ENCODE measurements at places on chromosomes 13 and 19.

- no peak for DNase-seq
Measured at GRCh38 chr13:99062593-99062992, 84.7 kb upstream of the DOCK9 start.

- peak; percentile 69 for DNase-seq
Measured at GRCh38 chr19:11261431-11261970, 823 bp downstream of the DOCK6 start.

GRCh38 chr13:21434588-21434987 lies 24.5 kb downstream of the ZDHHC20 start:
- no peak for DNase-seq

DNA sequence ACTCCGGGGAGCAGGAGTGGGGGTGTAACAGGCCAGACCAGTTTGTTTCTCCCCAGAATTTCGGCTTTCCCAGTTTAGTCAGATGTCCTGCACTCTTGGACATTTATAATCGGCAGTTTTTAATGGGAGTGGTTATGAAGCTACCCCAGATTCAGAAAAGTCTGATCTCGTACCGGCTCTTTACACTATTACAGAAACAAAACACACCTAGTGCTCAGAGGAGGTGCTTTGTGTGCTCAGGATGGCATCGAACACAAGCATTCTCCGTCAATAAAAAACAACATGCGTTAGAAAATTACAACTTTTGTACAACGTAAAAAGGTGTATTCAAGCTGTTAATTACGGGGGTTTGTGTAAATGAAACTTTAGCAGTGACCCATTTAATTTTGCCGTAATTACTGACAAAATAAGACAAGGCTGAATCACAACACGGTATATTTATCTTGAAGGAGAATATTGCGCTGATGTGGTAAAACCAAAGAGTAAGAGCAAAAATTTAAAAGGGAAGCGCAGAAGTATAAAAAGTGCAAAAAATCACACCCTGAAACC lies 6.6 kb upstream of the SOX1 start:
- DNase-seq, result no peak

GRCh38 chr13:45621950-45622349 lies 6.4 kb upstream of the ERICH6B start:
- DNase-seq, result peak; percentile 78

GRCh38 chr13:79311386-79311785 lies 94.7 kb downstream of the RBM26 start:
- no peak for DNase-seq

DNA sequence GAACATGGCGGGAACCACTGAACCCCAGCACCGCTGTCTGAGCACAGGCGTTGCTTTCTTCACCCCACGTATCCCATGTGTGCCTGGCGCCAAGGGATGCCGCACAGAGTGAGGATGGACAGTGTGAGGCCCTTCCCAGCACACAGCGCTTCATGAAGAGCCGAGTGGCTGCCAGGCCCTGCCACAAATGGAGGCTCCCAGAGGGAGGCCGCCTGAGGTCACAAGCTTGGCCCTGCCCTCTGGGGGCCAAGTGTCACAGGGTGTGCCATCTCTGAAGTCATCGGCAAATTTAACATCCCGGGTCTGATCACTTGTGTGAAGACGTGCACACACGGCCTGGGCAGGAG lies 24.4 kb downstream of the MPND start:
- DNase-seq, result no peak

DNA sequence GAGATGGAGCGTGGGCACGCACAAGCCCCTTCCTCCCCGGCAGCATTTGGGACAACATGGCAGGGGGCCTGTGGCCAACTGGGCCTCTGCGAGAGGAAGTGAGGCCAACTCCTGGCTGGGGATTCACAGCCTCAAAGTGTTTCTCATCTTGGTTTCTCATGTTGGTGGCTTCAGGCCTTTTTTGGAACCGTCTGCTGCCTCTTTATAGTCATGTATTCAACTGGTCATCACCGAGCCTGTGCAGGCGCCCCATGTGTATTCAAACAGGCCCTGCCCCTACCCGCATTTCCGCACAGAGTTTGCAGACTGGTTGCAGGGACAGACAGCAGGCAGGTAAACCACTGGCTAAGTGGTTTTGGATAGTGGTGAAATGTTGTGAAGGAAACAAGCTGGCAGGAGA lies 17.3 kb upstream of the RELB start:
- no peak for DNase-seq

DNA sequence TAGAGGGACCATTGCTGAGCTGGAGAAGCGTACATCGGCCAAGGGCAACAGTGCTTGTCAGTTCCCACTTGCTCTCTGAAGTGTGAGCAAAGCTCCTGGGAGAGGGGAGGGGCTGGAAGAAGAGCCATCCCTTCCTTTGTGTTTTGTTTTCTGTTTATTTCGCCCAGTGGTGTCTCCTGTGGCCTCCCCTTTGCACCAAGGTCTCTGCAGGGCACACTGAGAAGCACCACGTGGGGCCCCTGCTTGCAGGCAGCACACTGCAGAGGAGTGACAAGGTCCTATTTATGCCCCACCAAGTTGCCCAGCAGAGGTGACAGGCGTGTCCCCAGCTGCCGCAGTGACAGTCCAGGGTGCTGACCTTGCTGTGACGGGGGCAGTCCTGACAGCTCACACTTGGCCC lies 24.0 kb downstream of the GRIN2D start:
- DNase-seq, result no peak

GRCh38 chr13:26497968-26498511 lies 59.4 kb upstream of the WASF3 start:
- DNase-seq, result no peak

- DNase-seq, result peak; percentile 99
Measured at GRCh38 chr19:11361037-11361770, 6.0 kb downstream of the PLPPR2 start.

DNA sequence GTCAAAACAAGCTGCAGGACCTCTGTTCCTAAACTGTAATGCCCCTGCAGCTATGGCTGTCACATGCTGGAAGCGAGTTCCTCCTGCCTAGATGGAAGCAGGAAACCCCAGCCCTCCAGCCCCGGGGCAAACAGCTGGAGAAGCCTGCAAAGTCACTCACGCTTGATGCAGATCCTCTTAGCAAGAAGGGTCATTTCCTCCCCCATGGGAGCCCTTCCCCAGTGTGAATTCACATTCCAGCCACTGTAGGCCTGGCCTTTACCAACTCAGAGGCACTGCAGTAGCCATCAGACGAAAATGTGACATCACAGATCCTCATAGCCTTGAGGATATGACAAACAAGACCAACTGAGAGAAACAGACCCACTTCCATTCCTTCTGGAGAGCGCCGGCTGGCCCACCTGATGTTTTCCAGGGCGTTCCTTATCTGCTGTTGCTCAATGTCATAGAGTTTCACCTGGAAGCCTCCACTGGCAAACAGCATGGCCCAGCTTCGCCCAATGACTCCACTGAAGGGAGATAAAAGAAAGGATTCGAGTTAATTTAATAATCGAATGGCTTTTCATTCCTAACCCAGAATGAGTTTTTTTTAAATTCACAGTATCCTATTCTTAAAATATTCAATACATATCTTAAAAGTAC lies 13.5 kb downstream of the CRYL1 start:
- peak; percentile 88 for DNase-seq

GRCh38 chr13:32381539-32381938 lies 46.4 kb downstream of the N4BP2L1 start:
- DNase-seq, result peak; percentile 73

DNA sequence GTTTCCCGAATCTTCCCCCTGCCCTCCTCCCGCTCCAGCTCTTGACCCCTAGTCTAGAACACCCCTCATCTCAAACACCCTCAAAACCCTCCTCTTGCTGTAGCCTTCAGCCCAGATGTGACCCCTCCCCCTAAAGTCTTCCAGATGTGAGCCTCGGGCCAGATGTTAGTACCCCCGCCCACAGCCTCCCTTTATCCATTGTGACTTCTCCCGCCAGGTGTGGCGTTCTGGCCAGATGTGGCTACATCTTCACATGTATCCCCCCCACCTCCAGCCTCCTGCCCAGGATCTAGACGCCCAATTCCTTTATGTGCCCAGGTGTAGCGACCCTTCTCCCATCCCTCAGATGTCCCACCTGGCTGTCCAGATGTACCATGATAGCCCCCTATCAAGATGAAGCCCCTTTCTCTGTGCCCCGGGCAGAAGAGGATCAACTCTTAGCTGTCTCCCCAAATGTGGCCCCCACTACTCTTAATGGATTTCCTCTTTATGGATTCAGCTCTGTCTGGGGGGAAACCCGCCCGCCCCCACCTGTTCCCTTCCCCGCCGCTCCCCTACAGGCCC lies 517 bp upstream of the LTBP4 start:
- peak; percentile 62 for DNase-seq

- no peak for DNase-seq
Measured at GRCh38 chr19:10832939-10833296, 3.1 kb downstream of the TMED1 start.

- DNase-seq, result peak; percentile 56
Measured at GRCh38 chr19:51034704-51035103, at the start of gene KLK12. TSS of gene KLK12 (minus strand) at chr19:51035002. CDS start at chr19:51034621, 381 bp downstream.

DNA sequence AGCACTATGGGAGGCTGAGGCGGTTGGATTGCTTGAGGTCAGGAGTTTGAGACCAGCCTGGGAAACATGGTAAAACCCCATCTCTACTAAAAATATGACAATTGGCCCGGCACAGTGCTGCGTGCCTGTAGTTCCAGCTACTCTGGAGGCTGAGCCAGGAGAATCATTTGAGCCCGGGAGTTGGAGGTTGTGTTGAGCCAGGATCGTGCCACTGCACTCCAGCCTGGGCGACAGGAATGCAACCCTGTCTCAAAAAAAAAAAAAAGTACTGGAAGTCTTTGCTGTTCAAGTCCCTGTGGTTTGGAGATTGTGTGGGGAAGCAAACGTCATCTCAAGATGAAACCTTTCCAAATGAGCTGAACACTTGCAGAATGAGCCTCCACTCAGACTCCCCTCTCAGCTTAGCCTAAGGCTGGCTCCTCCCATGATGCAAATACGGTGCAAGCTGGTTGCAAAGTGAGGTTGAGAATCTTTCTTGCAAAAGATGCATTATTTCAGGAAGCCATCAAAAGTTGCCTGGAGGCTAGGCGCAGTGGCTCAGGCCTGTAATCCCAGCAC lies 46.2 kb downstream of the MYO9B start:
- no peak for DNase-seq

DNA sequence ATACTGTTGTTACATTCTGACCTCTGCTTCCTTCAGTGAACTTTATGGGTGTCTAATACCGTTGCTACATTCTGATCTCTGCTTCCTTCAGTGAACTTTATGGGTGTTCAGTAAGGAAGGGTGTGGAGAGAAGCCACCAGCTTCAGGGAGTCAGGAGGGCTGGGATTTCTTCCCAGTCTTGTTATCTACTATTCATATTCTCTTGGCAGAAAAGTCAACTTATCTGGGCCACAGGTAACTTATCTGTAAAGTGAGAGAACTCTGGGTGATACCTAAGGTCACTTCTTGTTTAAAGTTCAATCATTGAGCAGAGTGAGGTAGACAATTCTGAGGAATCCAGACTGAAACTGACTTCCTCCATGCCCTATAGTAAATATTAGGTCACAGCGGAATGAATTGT lies 71.2 kb upstream of the STK24 start:
- DNase-seq, result no peak

- peak; percentile 70 for DNase-seq
Measured at GRCh38 chr13:90414691-90415596, 932.5 kb upstream of the MIR17HG start.

DNA sequence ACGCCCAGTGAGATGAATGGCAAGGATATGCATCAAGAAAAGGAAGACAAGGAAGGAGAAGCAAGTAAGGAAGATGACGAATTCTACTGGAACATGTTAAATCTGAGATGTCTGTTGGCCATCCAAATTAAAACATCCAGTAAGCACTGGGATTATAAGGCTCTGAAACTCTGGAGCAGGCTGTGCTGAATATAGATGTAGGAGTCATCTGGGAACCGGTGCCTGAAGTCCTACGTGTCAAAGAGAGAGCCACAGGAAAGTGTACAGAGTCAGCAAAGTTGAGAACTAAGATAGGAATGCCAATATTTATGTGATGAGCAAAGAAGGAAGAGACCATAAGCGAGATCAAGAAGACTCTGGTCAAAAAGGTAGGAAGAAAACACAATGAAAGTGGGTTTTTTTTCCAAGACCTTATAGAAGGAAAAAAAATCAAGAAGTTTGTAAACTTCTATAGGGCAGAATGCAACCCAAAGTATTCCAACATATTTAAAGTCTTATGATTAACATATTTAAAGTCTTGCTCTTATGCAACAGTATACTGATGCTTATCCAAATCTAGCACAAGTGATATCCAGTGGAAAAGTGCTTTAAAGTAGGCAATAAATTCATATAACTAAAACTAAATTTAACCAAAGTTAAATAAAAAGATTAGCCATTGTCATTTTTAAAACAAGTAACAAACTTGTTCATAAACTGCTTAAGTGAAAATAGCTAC lies 51.2 kb upstream of the EEF1AKMT1 start:
- DNase-seq, result no peak

GRCh38 chr13:76711550-76712182 lies 174.5 kb downstream of the KCTD12 start:
- no peak for DNase-seq

DNA sequence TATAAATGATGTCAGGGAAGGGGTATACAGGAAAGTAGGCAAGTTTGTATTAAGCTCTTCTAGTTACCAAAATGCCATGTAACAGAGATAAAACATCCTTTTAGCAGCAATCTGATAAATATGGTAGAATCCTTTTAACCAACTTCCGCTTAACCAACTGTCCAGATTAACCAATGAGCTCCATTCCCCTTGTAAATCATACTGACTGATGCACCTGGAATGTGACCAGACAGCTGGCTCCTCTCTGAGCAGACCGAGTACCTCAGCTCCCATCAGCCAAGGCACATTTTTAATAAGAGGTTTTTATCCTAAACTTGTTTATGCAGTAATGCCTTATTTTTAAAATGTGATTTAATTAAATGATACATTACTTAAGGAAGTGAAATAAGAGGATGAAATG lies 66.4 kb downstream of the KLF12 start:
- DNase-seq, result no peak

DNA sequence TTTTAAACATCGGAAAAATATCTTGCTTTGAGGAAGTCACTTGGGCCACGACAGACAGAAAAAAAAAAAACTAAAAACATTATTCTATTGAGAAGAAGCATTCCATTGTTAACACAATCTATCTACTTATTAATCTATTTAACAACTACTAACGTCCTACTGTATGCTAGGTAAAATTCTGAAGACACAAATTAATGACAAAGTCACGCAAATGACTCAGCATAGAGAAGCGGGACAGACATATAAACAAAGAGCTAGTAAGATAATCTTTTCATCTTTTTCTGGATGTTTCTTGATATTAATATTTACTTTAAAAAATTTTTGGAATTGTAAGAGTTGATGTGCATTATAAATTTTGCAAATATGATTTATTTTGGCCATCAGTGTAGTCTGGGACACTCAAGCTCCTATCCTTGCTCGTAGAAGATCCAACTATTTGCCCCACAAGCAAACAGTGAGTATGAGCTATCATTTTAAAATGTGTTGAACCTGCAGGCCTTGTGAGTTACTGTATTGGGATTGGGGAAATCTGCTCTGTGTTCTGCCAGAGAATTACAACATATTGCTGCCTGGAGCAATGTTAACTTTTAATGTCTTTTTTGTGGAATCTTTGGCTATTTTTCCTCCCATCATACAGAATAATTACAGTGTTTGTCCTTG lies 109.1 kb downstream of the PCDH9 start:
- DNase-seq, result no peak

Data from endodermal cell (in vitro differentiated cells).